Sigmoid colon (tissue), 7 donors: ENCODE measurements at places on chromosomes 3 and 15. TPM values are rescaled to one million over a fixed set of nuclear protein-coding genes. Genes with fewer than 3 reads are reported as not detected.
A peak's percentile ranks its signal among the peaks of the same experiment; 100 is the strongest.

CHST2 gene
- total RNA-seq, result 3.1 TPM

ITGB5 gene
- total RNA-seq, result 203 TPM

USP50 gene
- not detected for total RNA-seq

DNA sequence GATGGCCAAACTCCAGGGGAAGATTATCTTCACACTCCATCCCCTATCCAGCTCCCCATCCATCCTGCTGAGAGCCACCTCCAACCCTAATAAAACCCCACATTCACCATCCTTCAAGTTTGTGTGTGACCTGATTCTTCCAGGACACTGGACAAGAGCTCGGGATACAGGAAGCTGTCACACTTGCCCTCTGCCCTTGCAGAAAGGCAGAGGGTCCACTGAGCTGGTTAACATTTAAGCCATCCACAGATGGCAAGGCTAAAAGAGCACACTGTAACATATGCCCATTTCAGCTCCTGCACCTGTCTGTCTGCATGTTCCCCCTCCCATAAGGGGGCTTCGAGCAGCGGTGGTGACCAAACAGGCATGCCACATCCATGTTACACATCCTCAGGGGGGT is 29.8 kb downstream of the SETMAR start:
- no peak for DNase-seq

- DNase-seq, result no peak
Measured at GRCh38 chr15:96395687-96396086, 65.2 kb downstream of the NR2F2 start.

DNA sequence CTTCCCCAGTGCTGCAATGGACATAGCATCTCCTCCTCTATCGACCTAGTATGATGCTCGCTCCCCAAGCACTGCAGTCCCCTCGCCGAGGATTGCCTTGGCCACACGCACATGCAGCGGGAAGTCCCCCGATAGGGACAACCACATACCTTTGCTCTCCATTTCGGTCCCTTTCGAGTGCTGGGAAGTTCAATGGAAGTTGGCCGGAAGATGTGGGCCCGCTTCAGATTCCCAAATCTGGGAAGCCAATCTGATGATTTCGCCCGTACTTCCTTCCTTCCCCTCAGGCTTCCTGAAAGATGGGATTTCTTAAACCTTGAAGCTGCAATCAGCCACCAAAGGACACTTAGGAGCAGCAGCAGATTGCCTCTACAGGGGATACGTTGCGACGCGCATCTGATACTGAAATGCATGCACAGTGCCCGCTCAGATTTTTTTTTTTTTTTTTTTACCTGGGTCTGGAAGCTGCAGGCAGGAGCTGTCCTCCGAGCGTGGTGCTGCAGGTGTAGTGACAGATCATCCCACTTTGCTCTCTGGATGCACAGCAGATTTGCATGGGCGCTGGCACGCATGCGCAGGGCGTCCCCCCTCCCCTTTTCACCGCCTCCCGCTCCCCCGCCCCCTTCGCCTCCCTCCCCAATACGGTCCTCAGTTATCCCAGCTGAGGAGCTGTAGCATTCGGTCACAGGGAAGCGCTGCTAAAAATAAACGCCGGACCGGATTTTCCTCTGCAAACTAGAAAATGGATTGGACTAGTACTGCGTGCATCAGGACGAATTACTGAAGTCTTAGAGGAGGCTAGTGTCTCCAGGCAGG is at the start of gene FGF12:
Gene FGF12 (minus strand): TSS at position 510 of the 816 bp plus-strand sequence.
- DNase-seq, result peak; percentile 69

- no peak for DNase-seq
Measured at GRCh38 chr3:88595026-88595425, 445.3 kb downstream of the C3orf38 start.

DNA sequence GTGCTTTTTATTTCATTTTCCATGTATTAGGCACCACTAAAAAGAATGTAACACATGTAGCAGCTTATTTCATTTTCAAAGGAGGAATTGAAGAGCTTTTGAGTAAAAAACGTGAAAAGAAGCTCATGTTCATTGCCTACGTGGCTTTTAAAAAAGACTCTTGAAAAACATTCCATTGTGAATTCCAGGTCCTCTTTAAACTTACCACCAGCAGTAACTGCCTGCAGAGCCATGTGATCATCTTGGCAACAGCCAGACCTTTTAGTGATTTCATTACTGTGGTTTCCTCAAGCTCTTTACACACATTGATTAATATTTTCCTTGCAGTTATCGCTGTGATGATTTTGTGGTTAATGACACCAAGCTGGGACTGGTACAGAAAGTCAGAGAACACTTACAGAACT is 43.8 kb upstream of the FBXL22 start:
- DNase-seq, result no peak

DNA sequence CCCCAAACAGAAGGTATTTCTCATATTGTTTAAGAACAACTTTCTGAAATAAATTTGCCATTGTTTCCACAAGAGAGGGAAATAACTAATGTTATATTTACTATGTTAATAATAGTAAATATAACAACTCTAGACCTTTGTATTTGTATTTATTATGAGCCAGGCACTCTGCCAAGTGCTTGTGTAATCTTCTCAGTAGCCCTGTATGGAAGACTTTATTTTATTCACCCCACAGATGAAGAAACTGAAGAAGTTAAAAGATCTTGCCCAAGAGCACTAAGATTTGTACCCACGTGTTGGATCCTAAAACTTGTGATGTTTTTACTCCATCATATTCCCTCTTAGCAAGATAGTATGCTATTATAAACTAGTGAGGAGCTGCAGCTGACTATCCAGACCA is 12.0 kb upstream of the GNB4 start:
- no peak for DNase-seq

DNA sequence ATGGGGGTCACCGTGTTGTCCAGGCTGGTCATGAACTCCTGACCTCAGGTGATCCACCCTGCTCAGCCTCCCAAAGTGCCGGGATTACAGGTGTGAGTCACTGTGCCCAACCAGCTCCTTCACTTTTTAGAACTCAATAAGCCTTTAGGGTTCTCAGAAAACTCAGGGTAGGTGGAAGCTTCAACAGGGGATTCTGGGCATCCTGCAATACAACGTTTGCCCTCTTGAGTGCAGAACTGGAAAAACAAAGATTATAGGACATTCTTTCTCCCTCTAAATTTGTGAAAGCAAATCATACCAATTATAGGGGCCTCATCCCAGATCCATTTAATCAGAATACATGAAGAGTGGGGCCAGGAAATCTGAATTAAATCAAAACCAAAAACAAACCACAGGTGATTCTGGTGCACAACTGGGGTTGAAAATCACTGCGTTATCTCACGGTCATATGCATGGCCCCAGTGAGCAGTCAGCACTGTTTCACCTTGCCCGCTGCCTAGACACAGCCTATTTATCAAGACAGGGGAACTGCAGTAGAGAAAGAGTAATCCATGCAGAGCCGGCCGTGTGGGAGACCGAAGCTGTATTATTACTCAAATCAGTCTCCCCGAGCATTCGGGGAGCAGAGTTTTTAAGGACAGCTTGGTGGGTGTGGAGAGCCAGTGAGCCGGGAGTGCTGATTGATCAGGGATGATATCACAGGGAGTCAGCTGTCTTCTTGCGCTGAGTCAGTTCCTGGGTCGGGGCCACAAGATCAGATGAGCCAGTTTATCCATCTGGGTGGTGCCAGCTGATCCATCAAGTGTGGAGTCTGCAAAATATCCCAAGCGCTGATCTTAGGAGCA is 58.4 kb downstream of the TMEM44 start:
- no peak for DNase-seq
